HFFc6 (cell line): ENCODE measurements at places on chromosomes 4 and X.

GRCh38 chr4:2320152-2320551, 58.2 kb upstream of the MXD4 start:
- H3K27me3 ChIP-seq, result peaks cover 18% of the 10 kb centered on the region
- no peak overlapping the region for H3K27ac ChIP-seq
- H3K4me3 ChIP-seq, result no peak overlapping the region
- peaks cover 20% of the 10 kb centered on the region for H3K4me1 ChIP-seq
- H3K36me3 ChIP-seq, result peaks cover 18% of the 10 kb centered on the region; the same call in 1 of the 2 replicates
- DNase-seq, result no peak

GRCh38 chrX:118225711-118226428, 109.3 kb upstream of the KLHL13 start:
- peaks cover 7% of the 10 kb centered on the region for H3K4me1 ChIP-seq
- DNase-seq, result no peak
- no peak overlapping the region for H3K27ac ChIP-seq
- no peak overlapping the region for H3K4me3 ChIP-seq
- H3K27me3 ChIP-seq, result no peaks in the 10 kb centered on the region

- peak overlapping the region; percentile 86 for H3K4me3 ChIP-seq
- peaks cover 27% of the 10 kb centered on the region for H3K27me3 ChIP-seq
- H3K27ac ChIP-seq, result no peak overlapping the region
- no peak for DNase-seq
- H3K4me1 ChIP-seq, result peaks cover 39% of the 10 kb centered on the region
Measured at GRCh38 chr4:54659313-54659712, 1.6 kb downstream of the KIT start.

GRCh38 chr4:83369831-83370639, 35.4 kb upstream of the HPSE start:
- no peak for DNase-seq
- no peak overlapping the region for H3K27ac ChIP-seq
- peaks cover 8% of the 10 kb centered on the region; the same call in 1 of the 2 replicates for H3K27me3 ChIP-seq
- H3K4me1 ChIP-seq, result no peaks in the 10 kb centered on the region

GRCh38 chr4:154583677-154584076, 6.9 kb downstream of the FGA start:
- peaks cover 2% of the 10 kb centered on the region for H3K27me3 ChIP-seq
- H3K4me3 ChIP-seq, result no peak overlapping the region
- H3K36me3 ChIP-seq, result no peaks in the 10 kb centered on the region
- no peak for DNase-seq
- H3K4me1 ChIP-seq, result no peaks in the 10 kb centered on the region

DNA sequence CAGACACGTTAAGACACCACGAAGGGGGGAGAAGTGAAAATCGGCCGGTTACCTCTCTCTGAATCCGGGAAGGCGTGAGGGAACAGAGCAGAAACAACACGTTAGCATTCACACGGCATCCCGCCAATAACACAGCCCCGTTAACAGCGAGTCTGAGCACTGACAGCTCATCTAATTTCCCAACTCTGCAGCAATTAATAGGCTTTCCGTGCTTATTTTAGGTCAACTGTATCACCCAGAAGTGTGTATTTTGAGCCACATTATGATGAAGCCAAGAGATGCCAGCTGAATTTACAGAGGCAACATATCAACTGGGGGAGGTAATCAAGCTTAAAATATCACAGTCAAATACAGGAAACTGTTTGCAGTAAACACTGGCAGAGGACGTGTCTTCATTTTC, 92.6 kb downstream of the NSUN7 start:
- no peak for DNase-seq
- peak overlapping the region; percentile 15 for H3K4me3 ChIP-seq
- H3K27ac ChIP-seq, result peak overlapping the region; percentile 49

GRCh38 chr4:73573794-73574528, 46.3 kb downstream of the RASSF6 start:
- DNase-seq, result peak; percentile 33
- H3K4me1 ChIP-seq, result peaks cover 6% of the 10 kb centered on the region; the same call in 1 of the 2 replicates
- H3K27ac ChIP-seq, result no peak overlapping the region
- H3K4me3 ChIP-seq, result no peak overlapping the region
- H3K27me3 ChIP-seq, result peaks cover 4% of the 10 kb centered on the region

DNA sequence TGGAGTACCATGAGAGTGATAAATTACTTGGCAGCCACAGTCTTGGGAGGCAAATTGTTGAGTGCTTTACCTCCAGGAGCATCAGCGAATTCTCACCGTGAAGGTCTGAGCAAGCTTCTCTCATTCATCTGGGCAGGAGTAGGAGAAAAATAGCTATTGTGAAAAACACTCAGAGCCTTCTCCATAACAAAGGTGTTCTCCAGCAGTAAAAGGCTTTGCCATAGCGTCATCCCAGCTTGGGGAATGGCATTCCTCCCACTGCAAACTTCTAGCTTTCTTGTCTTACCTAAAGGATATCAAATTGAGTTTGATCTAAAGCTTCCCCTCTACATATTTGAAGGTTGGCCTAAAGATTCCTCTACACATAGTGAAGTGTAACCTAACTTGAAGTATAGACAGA, 29.8 kb upstream of the MAGEA11 start:
- H3K4me1 ChIP-seq, result no peaks in the 10 kb centered on the region
- no peaks in the 10 kb centered on the region for H3K36me3 ChIP-seq
- H3K27me3 ChIP-seq, result no peaks in the 10 kb centered on the region
- DNase-seq, result no peak

- H3K4me1 ChIP-seq, result peaks cover 58% of the 10 kb centered on the region
- H3K36me3 ChIP-seq, result no peaks in the 10 kb centered on the region
- H3K27me3 ChIP-seq, result no peaks in the 10 kb centered on the region
- peak overlapping the region; percentile 72 for H3K27ac ChIP-seq
- DNase-seq, result peak; percentile 38
Measured at GRCh38 chr4:124414276-124415040, 298.1 kb downstream of the ANKRD50 start.

- no peak for DNase-seq
- H3K36me3 ChIP-seq, result no peaks in the 10 kb centered on the region
- H3K27me3 ChIP-seq, result no peaks in the 10 kb centered on the region
- H3K4me1 ChIP-seq, result no peaks in the 10 kb centered on the region
- no peak overlapping the region for H3K4me3 ChIP-seq
Measured at GRCh38 chr4:143643399-143643798, 57.1 kb downstream of the FREM3 start.

DNA sequence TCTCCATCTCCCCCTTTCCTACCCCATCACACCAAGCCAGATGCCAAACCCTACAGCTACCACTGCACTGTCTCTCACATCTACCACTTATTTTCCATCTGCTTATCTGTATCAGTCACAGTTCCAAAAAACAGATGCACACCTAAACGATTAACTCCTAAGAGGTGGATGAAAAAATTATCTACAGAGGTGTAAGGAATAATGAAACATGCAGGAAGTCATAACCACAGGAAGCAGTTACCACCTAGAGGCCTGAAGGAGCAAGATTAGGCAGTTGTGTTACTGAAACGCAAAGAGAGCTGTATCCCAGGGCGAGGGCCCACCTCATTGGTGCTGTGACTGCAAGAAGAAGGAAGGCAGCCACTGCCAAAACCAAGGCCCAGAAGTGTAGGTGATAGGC, 87.8 kb upstream of the FAM241A start:
- no peak overlapping the region for H3K27ac ChIP-seq
- DNase-seq, result no peak
- no peaks in the 10 kb centered on the region for H3K27me3 ChIP-seq
- H3K36me3 ChIP-seq, result no peaks in the 10 kb centered on the region
- H3K4me3 ChIP-seq, result no peak overlapping the region

DNA sequence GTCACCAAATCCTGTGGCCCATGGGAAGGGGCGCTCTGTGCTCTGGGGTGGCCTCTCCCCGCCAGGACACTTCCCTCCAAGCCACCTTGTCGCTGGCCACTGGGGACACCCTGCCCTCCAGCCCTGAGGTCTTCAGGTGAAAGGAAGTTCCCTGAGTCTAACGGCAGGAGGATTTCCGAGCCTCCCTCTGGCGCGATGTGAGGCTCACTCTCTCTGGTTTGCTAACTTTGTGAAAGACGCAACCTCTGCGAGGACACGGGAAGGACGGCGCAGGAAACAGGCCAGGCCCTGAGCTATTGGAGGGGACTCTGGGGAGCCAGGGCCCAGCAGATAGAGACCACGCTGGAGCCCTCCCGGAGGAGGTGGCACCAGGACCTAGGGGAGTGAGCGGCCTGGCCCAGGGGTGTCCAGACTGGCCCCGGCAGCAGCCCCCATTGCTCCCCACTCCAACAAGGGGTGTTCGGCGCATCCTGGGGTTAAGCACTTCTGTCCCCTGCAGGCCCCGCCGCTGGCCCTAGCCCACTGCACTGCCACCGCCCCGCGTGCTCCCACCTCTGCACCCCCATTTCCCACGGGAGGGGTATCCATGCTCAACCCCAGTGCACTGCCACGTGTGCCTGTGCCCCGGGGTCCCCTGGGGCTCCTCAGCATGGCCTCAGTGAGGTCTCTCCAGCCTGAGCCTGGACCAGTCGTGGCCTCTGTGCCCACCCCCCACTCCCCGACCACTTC, 72.2 kb upstream of the MXD4 start:
- H3K27me3 ChIP-seq, result peaks cover 9% of the 10 kb centered on the region
- no peak overlapping the region for H3K4me3 ChIP-seq
- H3K4me1 ChIP-seq, result peaks cover 22% of the 10 kb centered on the region
